ENCODE measurements at places on chromosomes 12 and 14.

- no peak for DNase-seq
These were observed 6.9 kb downstream of the SDR9C7 start for GRCh38 chr12:56927281-56927680.

GRCh38 chr14:68527329-68527851, 265.5 kb downstream of the ZFP36L1 start:
- DNase-seq = no peak

GRCh38 chr12:46559311-46559710, 186.7 kb upstream of the SLC38A2 start:
- no peak for DNase-seq

GRCh38 chr14:97874394-97874793, 1077.2 kb downstream of the VRK1 start:
- no peak for DNase-seq

GRCh38 chr12:129520739-129521138, 383.1 kb downstream of the TMEM132D start:
- no peak for DNase-seq

DNA sequence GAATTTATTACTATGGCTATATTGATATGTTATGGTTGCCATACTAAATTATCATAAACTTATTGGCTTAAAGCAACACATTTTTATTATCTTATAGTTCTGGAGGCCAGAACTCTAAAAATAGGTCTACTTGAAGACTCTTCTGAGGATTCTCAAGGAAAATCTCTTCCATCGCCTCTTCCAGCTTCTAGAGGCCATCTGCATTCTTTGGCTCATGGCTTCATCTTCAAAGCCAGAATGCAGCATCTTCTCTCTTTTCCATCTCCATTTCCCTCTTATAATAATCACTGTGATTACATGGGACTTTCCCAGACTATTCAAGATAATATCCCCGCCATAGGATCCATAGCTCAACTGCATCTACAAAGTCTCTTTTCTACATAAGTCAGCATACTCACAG, 385.4 kb downstream of the RMST start:
- DNase-seq = no peak
